Prostate gland (tissue), 2 donors: ENCODE measurements at places on chromosomes 11 and 22. TPM values are rescaled to one million over a fixed set of nuclear protein-coding genes. Genes with fewer than 3 reads are reported as not detected.

- no peak for DNase-seq
Observed at GRCh38 chr11:5605849-5606248, 9.4 kb downstream of the TRIM6 start.

DNA sequence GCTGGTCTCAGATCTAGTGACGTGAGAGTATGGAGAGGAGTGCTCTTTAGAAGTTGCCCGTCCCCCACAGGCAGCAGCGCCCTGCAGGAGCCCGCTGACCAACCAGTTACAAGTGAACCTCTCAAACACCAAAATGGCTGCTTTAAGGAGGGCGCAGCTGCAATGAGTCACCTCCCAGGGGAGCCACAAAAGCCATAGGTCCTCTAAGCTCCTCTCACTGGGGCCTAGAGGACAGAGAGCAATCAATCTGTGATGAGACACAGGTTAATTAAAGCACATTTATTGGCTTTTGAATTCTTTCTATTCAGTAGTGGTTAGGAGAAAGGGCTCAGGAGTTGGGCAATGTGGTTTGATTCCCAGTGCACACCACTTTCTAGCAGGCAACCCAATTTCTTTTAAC lies 15.5 kb upstream of the RAPSN start:
- no peak for DNase-seq

GRCh38 chr22:46357711-46358520 lies 22.4 kb downstream of the TRMU start:
- DNase-seq: no peak

- no peak for DNase-seq
Observed at GRCh38 chr11:94196363-94196762, 67.7 kb downstream of the PANX1 start.

DNA sequence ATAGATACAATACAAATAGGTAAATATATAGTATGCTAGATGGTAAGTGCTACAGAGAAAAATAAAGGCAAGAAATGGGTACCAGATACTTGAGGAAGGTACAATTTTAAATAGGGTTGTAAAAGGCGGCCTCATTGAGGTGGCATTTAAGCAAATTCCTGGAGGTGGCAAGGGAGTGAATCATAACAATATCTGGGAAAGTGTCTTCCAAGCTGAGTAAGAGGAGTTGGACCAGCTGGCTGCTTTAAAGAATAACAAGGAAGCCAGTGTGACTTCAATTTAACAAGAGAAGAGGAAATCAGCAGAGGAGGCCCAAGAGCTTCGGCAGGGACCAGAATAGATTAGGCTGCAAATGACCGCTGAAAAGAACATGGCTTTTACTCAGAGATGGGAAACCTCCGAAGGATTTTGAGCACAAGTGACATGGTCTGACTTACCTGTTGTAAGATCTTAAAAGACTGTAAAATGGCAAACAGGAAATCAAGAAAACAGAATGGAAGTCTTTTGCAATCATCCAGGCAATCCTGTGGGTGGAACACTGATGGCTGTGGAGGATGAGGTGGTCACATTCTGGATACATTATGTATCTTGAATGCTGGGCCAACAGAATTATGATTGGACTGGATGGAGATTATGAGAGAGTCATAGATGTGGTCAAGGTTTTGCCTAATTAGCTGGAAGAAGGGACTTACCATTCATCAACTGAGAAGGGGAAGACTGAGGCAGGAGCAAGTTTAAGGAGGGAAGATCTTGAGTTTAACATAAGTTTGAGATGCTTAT lies 77.2 kb downstream of the RDX start:
- DNase-seq: no peak

GLB1L2 gene
- total RNA-seq: 45.6 TPM

UPB1 gene
- total RNA-seq: 0.05 TPM

DNA sequence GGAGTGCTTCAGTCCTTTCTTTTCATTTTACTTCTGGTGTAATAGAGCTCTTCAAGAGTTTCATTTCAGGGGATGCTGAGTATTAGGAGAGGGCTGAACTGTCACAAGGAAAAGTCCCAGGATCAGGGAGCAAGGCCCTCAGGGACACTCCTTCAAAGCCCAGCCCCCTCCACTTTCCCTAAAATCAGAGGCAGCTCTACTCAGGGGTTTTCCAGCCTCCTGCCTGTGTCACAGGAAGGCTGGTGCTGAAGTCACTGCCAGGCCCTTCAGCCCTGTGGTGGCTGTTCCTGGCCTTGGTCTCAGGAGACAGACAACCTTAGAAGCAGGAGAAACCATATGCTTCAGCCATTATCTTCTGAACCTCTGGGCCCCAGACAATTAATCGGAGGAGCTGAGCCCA lies 36.4 kb upstream of the KIRREL3 start:
- DNase-seq: no peak

P2RX6 gene
- total RNA-seq: 4.6 TPM

DNA sequence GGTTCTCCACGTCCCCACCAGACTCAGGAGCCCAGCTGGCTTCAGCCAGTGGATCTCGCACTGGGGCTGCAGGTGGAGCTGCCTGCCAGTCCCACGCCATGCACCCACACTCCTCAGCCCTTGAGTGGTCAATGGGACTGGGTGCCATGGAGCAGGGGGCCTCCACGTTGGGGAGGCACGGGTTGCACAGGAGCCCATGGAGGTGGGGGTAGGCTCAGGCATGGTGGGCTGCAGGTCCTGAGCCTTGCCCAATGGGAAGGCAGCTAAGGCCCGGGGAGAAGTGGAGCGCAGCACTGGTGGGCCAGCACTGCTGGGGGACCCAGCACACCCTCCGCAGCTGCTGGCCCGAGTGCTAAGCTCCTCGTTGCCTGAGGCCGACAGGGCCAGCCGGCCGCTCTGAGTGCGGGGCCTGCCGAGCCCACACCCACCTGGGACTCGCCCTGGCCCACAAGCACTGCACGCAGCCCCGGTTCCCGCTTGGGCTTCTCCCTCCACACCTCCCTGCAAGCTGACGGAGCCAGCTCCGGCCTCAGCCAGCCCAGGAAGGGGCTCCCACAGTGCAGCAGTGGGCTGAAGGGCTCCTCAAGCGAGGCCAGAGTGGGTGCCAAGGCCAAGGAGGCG lies 258.5 kb upstream of the PDGFD start:
- no peak for DNase-seq
